NCI-H2029 (cell line): ENCODE measurements at places on chromosomes 3 and 15.

DNA sequence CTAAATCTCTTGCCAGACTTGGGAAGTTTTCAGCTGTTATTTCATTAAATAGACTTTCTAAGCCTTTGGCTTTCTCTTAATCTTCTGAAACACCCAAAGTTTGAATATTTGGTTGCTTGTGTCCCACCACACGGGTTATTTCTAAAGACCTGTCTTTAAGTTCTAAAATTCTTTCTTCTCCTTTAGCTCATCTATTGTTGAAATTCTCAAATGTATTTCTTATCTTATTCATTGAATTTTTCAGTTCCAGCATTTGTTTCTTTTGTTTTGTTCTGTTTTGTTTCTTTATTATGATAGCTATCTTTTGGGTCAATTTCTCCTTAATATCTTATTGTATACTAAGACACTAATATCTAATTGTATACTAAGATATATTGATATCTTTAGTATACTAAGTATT lies 97.0 kb downstream of the ARRDC4 start:
- no peak for DNase-seq

DNA sequence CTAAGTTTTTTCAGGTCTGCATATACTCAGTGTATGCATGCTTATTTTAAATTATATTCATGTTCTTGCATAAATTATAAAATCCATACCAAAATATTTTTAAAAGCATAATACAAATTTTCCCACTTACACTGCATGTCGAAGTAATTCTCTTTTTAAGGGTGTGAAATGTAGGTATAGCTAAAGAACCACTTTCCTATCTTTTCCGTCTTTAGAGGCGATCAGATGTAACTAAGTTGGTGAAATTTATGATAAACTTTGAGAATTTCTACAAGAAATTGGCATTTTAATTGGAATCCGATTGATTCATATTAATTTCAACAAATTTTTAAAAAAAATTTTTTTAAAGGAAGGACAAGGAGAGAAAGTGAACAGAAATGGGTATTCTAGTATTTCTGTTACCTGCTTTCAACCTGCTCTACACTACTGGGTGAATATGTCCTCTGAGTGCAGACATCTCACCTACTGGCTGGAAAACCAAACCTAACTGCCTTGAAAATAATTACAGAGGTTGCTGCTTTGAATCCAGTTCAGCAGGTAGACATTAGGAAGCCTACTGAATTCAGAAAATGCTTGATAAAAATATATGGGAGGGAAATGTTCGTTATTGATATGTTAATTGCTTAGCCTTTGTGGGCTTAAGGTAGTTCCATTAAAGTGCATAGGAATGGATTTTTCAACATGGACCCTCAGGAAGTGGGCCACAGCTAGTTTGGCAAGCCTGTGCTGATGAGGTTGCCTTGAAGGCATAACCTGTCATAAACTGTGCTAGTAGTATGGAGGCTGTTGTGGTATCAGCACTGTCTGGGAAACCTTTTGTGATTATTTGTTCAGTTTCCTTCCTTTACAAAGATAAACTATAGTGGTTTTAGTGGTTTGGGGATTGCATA lies 5.1 kb downstream of the TRIM71 start:
- DNase-seq = no peak

DNA sequence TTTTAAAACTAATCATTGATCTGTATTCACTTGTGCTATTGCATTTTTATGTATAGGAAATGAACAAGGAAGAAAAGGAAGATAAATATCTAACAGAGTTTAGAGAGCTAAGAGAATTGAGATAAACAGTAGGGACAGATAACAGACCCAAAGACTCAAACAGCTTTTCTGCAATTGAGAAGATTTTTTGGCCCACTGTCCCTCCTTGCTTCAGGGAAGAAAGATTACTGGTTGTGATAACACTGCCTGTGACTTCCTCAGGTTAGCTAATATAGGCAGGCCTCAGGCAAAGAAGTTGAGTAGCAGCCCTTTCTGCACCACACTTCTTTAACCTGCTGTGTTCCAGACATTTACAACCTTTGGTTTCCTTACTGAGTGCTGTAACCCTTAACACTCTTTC lies 2.7 kb upstream of the COX17 start:
- no peak for DNase-seq

DNA sequence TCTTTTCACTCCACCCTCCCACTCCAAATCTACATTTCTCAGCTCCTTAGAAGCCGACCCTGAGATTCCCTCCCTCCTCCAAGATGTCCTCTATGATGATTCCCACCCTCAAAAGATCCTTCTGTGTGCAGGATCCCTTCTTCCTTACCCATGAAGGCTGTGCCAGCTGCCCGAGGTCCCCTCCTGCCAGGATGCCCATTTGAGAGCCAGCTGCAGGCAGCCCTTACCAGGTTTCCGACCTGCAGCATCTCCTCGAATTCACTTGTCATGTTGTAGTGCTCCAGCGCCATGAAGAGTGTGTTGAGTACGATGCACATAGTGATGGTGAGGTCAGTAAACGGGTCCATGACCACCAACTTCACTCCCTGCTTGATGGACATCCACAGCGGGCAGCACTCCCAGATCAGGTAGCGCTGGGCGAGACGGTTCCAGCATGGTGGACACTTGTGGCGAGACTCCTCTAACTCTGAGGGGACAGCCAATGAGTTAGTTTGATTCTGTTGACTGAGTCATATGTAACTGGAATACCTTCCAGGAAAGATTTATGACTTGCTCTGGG lies 51.9 kb downstream of the SCN5A start:
- no peak for DNase-seq

- DNase-seq = no peak
Observed at GRCh38 chr3:11536132-11536935, 107.4 kb downstream of the VGLL4 start.
